ENCODE measurements at places on chromosomes 12 and 14. TPM values are rescaled to one million over a fixed set of nuclear protein-coding genes. Genes with fewer than 3 reads are reported as not detected.

GRCh38 chr12:26938701-26939062 lies 412 bp downstream of the FGFR1OP2 start:
- no peak for DNase-seq

GRCh38 chr14:73728717-73729330 lies 14.6 kb upstream of the PNMA1 start:
- peak; percentile 78 for DNase-seq

DNA sequence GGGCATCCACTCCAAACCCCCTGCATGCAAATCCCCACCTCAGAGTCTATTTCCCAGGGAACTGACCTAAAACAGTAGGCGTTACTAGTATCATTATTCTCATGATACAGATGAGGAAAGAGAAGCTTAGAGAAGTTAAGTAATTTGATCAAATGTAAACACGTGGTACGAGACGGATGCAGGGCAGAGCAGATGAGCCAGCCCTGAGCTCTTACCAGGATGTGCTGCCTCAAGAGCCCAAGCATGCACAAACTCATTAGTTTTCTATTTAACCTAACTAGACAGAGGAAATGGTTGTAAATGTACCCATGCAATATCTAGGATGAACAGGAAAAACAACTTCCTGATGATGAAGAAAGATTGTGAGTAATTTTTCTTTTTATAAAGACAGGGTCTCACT lies 173.3 kb upstream of the RASSF8 start:
- DNase-seq: peak; percentile 16

GRCh38 chr12:118689793-118690192 lies 291.5 kb upstream of the SRRM4 start:
- DNase-seq: no peak

GRCh38 chr12:107510211-107510610 lies 175.4 kb upstream of the PWP1 start:
- DNase-seq: no peak

DNA sequence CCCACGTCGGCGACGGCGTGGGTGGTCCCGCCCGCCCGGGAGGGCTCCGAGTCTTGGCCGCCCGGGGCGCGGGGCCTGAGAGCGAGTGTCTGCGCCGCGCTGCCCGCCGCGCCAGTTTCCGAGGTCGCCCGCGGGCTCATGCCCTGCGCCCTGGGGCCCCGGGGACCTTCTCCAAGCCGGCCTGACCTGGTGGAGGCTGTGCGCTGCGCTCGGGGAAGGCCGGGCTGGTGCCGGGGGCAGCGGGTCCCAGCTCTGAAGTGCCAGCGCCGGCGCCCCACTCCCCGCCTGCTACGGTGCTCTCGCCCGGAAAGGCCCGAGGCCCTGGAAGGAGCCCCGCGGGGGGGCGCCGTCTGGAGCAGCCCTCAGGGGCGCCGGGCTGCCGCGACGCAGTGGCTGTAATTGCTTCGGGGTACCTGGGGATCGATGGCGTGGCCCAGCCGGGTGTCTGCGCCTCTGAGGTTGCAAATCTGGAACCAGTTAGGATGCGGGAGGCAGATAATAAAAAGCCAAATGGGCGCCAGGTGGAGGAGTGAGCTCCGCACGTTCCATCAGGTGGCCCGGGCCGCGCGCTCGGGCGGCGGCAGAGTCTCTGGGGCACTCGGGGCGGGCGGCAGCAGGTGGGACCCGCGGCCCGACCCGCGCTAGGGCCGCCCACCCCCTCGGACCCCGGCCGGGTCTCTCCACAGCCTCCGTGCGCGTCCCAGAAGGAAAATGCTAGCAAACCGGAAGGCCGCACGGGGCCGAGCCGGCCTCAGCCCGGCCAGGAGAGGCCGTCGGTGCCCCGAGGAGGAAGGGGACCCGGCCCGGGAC lies 102.3 kb upstream of the DIO3 start:
- no peak for DNase-seq

DNA sequence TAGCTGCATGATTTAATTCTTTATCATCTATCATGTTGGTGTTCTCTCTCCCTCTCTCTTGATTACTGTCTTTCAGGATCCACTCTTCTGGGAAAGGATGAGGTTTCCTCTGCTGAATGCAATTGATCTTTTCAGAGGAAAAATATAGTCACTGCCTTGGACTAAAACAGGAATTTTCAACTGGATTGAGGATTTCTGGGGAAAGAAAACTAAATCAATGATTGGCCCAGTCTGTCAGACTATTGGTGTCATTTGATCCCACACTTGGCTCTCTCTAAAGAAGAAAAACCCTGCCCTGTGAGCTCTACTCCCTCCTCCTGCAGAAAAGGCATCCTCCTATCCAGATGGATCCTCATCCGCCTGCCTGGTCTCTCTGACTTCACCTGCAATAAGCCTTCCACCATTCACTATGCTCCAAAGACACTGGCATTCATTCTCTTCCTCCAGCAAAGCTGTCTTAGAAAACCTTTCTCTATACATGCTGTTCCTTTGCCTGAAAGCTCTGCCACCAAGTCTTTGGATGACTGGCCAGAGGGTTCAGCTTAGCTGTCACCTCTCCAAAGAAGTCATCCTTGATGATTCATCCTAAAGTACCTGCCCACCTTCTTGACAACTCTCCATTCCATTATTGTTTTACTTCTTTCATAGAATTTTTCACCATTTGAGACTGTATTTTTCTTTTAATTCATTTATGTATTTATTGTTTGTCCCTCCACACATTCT lies 127.7 kb upstream of the CAND1 start:
- no peak for DNase-seq

DNA sequence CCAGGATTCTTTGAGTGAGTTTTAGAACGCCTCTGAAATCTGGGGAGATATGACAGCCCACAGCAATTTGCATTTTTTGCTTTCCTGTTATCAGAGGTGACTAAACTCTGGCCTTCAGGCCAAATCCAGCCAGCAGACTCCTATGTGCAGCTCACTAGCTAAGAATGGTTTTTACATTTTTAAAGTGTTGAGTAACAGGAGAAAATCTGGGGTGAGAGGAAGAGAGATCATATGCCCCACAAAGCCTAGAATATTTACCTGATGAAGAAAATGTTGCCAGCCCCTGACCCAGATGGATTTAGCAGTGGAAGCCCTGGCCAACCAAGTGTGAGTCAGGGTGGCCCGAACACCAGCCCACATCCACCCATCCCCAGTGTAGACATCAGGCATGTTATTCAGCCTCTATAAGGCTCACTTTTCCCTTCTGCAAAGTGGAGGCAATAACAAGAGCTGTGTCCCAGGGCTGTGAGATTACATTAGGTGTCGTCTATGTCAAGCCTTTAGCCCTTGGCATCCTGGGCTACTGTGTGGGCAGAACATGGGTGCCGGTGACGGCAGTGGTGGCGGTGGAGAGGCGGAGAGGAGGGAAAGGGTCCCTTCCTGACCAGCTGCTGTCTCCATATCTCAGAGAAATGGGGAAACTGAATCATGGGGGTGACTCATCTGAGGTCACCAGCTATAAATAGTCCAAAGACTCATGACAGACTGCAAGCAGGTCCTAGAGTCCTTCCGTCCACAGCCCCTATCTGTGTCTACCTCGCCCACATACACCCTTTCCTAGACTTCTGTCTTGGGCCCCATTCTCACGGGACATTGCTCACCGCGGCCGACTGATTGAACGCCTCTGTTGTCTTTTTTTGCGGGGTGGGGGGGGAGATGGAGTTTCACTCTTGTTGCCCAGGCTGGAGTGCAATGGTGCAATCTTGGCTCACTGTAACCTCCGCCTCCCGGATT lies 32.6 kb upstream of the CD9 start:
- peak; percentile 97 for DNase-seq

DNA sequence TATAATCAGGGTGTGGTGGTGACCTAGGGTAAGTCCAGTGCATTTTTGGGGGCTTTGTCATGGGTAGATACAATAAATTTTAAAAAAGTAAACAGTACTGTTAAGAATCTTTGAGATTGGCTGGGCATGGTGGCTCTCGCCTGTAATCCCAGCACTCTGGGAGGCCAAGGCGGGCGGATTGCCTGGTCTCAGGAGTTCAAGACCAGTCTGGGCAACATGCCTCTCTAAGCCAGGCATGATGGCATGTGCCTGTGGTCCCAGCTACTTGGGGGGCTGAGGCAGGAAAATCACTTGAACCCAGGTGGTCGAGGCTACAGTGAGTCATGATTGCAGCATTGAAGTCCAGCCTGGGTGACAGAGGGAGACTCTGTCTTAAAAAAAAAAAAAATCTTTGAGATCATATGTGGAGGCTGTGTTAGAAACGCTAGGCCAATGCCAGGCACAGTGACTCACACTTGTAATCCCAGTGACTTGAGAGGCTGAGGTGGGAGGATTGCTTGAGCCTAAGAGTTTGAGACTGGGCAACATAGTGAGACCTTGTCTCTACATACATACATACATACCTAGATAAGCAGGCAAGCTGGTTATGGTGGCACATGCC lies 67.7 kb downstream of the PRKCH start:
- DNase-seq: peak; percentile 41

DNA sequence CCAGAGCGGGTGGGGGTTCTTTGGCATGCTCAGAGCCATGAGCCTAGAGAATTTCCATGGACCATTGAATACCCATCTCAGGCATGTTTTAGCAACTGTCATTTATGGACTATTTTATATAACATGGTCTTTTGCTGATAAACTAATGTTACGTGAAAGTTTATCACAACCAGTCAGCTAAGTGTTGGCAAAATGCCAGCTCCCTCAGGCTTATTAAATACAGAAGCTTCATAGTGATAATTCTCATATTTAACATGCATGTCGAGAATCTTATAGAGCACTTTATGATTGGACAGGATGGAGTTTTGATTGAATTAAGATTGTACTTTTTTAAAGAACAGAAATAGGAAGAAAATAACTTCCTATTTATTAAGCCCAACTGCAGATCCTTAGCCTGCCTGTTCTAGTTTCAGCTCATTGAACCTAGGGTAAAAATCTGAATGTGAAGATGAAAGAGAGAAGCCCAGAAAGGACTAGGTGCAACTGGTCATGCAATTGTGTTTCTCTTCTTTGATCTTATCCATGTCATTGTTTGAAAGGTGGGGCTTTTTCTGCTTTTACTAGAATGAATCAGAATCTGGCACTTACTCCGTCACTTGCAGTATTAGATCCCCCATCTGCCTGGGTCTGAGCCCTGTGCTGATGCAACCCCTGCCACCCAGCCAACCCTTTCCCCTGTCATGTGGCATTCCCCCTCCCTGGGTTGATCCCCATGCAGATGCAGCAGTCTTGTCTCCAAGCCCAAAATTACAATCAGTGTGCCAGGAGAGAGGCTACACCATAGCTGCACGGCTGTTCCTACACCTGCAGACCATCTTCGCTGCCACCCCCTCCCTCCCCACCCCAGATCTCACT lies 134.6 kb upstream of the EVL start:
- no peak for DNase-seq

GRCh38 chr14:77924141-77924948 lies 124.4 kb downstream of the ADCK1 start:
- no peak for DNase-seq

- no peak for DNase-seq
These were observed 234.1 kb downstream of the BCL11B start for GRCh38 chr14:99037777-99038430.

DNA sequence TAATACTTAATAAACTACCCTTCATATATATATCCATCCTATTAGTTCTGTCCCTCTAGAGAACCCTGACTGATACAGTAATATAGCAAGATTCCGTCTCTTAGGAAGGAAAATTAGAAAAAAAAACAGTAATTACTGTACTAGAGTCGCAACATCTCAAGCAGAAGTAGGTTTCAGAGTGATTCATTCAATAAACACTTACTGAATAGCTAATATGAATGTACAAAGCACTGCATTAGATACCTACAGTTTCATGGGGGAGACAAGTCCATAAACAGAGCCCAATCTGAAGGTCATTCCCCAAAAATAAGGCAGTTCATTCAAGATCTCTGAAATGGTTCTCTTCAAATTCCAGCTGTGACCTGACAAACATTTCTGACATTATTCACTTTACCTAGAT lies 9.9 kb downstream of the CERS5 start:
- no peak for DNase-seq

DNA sequence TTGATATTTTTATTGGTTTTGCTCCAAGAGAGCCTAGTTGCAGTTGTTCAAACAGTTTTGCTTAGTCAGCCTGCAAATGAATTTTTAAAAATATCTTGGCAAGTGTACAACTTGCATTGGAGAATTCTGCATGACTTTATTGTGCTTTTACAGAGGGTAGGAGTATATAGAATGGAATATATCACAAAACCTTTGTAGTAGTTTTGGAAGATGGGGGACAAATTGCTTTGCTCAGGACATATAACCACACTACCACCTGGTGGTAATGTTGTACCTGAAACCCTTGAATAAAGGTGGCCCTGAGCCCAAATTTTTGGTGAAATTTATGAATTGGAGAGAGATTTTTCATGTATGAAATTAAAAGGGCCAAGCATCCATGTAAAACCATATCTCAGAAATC lies 645.2 kb downstream of the MED13L start:
- no peak for DNase-seq

- no peak for DNase-seq
These were observed 9.7 kb downstream of the PAWR start for GRCh38 chr12:79681008-79681590.

GRCh38 chr12:2051700-2052621 lies 826 bp upstream of the CACNA1C start:
- no peak for DNase-seq

DNA sequence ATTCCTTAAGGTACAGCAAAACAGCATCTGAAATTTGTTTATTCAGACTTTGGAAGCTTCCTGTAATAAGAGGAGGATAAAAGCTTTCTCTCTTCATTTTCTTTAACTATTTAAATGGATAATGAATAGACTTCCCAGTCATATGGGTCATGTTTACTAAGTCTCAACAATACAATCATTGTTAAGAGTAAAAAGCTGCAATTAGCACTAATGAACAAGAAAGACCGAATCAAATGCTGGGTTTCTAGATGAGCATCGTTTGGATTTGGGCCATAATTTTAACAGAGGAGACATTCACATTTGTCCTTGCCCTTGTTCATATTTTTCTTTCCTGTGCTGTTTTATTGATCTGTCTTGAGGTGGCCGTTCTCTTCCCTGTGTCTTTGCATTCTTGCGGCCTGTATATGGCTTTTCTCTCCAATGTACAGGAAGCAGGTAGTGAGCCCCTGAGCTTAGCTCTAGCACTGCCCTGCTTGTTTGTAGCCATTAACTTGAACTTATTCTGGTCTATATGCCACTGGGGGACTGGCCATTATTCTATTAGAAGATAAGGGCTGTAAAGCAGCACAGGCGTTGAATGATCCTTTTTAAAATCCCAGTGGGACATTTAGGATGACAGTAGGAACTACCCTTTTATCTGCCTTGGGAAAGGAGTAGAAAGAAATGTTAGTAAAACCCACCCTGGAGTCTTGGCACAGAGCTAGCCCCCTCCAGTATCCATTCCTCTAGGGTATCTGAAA lies 34.6 kb downstream of the ABHD12B start:
- no peak for DNase-seq

ASIC1 gene
- not detected for total RNA-seq

NEUROD4 gene
- not detected for total RNA-seq

SMCO2 gene
- 0.13 TPM for total RNA-seq

RDH12 gene
- total RNA-seq: not detected

HCFC2 gene
- 17.4 TPM for total RNA-seq

COL2A1 gene
- total RNA-seq: not detected

TDRD9 gene
- total RNA-seq: 0.76 TPM

SYNE2 gene
- 67.0 TPM for total RNA-seq

CIROP gene
- total RNA-seq: not detected

BHLHE41 gene
- under 0.01 TPM for total RNA-seq
